ENCODE measurements at places on chromosomes 16 and 17.

GRCh38 chr16:84937196-84938005, 73.9 kb downstream of the ZDHHC7 start:
- DNase-seq = no peak

GRCh38 chr17:66345264-66345663, 42.9 kb downstream of the PRKCA start:
- DNase-seq = no peak

DNA sequence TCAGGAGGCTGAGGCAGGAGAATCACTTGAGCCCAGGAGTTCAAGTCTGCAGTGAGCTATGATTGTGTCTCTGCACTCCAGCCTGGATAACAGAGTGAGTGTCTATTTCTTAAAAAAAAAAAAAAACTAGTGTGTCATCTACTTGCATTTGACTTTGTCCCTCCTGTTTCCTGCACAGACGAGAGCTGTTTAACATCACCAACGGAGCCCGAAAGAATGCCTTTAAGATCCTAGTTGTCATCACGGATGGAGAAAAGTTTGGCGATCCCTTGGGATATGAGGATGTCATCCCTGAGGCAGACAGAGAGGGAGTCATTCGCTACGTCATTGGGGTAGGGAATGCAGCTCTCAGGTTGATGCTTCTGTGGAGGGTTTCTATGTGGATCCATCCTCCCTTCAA, 13.4 kb downstream of the ITGAM start:
- DNase-seq = no peak

- no peak for DNase-seq
Measured at GRCh38 chr16:7651803-7652570, 319.3 kb downstream of the RBFOX1 start.

DNA sequence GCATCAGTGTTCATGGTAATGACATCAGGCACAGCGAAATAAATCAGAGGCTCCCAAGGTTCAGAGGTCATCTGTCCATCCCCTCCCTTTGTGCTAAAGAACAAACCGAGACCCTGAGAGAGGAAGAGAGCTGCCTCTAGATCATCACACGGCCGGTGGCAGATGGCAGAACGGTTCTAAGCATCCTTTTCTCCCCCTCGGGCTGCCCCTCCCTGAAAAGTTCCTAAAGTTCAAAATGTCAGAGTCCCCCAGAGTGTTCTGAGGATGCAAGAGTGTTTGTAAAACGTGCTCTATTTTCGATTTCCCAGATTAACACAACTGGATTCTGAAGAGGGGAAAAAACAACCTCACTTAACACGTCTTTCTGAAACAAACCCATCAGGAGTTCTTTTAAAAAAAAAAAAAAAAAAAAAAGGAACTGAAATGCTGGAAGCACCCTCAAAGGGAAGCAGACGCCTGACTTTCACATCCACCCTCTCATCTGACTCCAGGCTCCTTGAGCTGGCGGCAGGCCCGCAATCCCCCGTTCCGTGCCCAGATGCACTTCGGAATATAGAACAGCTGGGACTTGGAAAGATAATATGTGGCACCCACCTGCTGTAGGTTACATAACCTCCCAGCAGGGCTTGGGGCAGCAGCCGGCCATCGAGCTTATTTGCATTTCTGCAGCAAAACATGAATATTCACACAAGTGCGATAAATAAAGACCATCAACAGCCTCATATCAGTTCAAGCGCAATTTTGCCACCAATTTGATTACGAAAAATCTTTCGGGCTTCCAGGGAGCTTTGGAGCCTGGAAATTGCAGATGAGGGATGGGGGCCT, 115.5 kb upstream of the SMURF2 start:
- DNase-seq = no peak

- DNase-seq = no peak
Measured at GRCh38 chr17:70278844-70279462, 109.6 kb downstream of the KCNJ2 start.

- no peak for DNase-seq
Measured at GRCh38 chr17:6366221-6366666, 68.7 kb downstream of the AIPL1 start.

DNA sequence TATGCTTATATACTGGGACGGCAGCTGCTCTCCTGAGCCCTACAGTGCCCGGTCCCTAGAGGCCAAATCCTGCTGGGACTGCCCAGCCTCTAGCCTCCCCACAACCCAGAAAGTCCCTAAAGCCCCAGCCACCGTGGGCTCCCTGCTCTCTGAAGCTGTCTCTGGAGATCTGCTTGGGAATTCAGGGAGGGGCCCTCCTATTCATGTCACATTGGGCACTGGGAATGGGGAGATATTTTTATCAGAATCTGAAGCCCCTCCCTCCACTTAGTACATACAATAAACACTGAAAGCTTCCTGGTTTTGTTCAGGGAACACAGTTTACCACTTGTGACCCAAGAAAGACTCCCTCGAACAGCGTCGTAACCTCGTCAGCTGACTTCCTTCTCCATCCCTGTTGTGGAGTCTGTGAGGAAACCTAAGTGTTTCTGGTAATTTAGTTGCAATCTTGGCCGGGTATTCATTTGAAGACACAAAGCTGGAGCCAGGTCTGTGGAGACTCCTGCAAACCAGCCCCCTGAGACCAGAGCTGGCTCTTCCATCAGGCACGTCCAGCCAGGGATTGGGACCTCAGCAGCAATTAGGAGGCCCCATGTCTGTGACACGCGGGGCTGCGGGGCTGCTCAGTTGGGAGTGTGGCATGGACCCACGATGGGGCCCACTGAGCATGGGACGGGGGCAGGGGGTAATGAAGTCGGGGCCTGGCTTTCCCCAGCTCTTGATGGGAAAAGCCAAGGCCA, 38.5 kb downstream of the PGS1 start:
- DNase-seq = no peak

- peak; percentile 61 for DNase-seq
Measured at GRCh38 chr16:57576429-57576870, 34.0 kb downstream of the ADGRG5 start.

DNA sequence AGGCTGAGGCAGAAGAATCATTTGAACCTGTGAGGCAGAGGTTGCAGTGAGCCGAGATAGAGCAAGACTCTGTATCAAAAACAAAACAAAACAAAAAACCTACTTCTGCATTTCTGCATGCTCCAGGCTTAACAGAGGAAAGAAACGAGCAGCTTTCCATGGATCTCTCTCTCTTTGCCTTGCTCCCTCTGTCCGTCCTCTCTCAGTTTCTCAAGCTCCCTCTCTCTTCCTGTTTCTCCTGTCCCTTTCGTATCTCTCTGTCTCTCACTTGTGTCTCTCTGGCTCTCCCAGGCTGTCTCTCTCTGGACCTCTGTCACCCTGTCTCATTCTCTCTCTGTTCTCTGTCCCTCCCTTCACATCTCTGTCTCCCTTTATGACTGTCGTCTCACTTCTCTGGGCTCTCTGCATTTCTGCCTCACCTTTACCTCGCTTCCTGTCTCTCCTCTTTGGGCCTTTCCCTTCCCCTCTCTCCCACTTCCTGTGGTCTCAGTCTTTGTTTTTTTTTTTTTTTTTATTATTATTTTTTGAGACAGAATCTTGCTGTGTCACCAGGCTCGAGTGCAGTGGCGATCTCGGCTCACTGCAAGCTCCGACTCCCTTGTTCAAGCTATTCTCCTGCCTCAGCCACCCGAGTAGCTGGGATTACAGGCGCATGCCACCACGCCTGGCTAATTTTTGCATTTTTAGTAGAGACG, 4.1 kb upstream of the PITPNA start:
- no peak for DNase-seq

DNA sequence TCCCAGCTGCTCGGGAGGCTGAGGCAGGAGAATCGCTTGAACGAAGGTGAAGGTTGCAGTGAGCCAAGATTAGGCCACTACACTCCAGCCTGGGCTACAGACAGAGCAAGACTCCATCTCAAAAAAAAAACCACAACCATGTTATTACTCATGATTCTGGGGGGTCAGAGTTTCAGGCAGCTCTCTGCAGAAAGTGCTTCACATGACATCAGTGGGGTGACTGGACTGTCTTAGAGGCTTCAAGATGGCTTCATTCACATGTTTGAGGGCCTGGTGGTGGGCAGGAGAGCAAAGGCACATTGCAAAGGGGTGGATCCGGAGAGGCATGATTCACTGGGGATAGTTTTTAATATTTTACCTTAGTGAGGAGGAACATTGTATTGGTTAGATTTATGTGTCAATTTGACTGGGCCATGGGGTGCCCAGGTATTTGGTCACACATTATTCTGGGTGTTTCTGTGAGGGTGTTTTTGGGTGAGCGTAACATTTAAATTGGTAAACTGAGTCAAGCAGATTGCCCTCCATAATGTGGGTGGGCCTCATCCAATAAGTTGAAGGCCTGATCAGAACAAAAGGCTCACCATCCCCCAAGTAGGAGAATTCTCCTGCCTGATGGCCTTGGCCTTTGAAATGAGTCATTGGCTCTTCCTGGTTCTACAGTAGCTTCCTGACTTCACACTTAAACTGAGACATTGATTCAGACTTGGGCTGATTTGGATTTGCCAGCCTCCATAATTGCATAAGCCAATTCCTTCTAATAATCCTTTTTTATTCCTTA, 109.8 kb downstream of the GOSR1 start:
- no peak for DNase-seq

DNA sequence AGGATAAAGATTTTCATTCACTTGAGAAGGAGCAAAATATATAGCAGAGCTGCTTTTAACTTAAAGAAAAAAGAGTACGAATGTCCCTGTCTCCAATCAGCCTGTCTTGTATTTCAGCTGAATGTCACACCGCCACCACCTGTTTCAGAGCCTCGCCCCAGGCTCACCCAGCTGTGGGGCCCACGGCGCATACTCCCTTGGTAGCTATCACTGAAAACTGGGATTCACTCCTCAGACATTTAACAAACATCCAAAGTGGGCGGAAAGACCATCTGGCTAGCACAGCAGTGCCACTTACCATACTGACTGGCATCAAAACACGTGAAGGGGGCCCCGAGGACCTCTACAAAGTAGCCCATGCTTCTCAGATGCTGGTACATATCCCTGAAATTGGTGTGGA, 25.4 kb upstream of the SLC38A8 start:
- DNase-seq = no peak

- DNase-seq = no peak
Measured at GRCh38 chr17:61325382-61326073, 74.1 kb upstream of the TBX2 start.

GRCh38 chr17:35254107-35254773, 11.4 kb downstream of the SLFN5 start:
- no peak for DNase-seq

DNA sequence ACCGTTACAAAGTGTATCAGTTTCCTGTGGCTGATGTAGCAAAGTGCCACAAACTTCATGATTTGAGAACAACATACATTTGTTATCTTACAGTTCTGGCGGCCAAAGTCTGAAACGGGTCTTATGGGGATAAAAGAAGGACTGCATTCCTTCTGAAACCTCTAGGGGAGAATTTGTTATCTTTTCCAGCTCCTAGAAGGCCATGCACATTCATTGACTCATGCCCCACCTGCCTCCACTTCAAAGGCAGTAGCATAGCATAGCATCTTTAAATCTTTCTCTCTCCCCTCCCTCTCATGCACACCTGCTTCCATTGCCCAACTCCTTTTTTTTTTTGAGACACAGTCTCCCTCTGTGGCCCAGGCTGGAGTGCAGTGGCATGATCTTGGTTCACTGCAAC, 190.7 kb upstream of the DYNLRB2 start:
- DNase-seq = no peak

DNA sequence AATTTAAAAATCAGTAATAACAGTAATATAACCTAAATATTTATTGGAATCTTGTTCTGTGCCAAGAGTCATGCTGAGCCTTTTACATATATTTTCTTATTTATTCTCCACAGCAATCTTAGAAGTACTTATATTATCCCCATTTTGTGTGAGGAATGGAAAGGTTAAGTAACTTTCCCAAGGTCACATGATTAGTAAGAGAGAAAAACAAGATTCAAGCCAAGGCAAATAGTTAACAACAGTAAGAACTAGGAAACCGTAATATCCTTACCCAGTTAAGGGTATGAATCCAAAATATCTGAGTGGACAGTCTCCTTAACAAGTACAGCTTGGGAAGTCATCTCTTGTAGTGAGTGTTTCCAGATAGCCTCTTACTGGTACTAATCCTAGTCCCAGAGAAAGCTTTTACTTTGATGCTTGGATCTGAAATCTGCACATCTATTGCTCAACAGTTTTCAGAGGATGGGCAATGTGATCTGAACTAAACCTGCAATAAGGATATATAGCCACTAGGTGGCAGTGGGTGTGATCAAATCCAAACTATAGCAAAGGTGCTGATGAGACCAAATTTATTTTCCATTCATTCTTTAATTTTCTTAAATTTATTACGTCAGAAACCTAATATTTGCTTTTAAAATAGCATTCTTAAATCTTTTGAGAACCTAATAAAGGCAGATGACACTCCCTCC, 23.3 kb downstream of the SHISA6 start:
- DNase-seq = no peak

DNA sequence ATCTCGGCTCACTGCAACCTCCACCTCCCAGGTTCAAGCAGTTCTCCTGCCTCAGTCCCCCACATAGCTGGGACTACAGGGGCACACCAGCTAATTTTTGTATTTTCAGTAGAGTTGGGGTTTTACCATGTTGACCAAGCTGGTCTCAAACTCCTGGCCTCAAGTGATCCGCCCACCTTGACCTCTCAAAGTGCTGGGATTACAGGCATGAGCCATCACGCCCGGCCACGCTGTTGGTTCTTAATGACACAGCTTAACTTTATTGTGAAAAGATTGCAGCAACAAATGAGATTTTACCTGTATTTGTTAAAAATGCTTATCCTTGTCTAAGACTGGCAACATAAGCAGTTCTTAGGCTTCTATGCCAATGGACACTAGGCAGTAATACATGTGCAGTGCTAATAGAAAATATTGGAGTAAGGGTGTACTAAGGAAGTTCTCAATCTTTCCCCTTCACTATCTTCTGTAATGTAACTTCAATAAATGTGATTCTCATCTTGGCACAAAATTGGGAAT, 2.9 kb downstream of the UBB start:
- DNase-seq = no peak

- no peak for DNase-seq
Measured at GRCh38 chr17:81713556-81714411, 1.7 kb downstream of the SLC25A10 start.

DNA sequence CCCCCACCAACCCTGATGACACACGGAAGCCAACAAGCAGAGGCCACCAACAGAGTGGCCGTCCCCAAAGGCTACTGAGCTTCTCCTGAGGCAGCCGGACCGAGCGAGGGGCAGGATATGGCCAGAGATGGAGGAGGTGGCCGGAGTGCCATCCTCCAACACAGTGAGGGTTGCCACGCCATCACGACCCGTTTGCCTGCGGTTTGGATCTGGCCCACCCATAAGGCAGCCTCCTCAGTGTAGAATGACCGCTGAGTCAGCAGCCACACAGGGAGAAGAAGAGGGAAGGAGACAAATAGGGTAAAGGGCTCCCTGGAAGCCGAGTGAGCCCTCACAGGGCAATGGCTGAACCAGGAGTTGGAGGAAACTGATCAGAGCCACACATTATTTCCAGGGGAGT, 13.8 kb downstream of the HNF1B start:
- no peak for DNase-seq

- DNase-seq = no peak
Measured at GRCh38 chr16:26606381-26607150, 460.2 kb upstream of the C16orf82 start.

DNA sequence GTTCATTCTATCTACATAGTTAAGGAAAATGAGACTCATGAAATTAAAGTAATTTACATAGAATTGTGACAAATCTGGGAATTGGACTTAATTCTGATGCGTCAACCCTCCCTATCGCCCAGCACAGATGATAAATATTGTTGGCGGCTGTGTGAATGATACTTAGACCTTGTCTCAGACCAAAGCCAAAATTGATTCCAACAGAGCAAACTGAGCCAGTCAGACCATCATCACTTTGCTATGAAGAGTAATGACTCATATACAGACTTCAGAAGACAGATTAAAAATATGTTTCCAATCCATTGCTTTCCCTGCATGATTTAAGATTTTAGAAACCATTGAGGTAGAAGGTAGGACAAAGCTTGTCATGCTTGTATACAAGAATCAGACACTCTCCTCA, 1156.7 kb upstream of the CDH8 start:
- no peak for DNase-seq
